ENCODE measurements at places on chromosomes 1 and 21. TPM values are rescaled to one million over a fixed set of nuclear protein-coding genes. Genes with fewer than 3 reads are reported as not detected.

CLCNKA gene
- not detected for total RNA-seq

SOAT1 gene
- total RNA-seq, result 28.5 TPM

NCAM2 gene
- total RNA-seq, result 0.07 TPM

GRCh38 chr21:41374177-41374712, 12.4 kb downstream of the MX2 start:
- DNase-seq, result no peak

DNA sequence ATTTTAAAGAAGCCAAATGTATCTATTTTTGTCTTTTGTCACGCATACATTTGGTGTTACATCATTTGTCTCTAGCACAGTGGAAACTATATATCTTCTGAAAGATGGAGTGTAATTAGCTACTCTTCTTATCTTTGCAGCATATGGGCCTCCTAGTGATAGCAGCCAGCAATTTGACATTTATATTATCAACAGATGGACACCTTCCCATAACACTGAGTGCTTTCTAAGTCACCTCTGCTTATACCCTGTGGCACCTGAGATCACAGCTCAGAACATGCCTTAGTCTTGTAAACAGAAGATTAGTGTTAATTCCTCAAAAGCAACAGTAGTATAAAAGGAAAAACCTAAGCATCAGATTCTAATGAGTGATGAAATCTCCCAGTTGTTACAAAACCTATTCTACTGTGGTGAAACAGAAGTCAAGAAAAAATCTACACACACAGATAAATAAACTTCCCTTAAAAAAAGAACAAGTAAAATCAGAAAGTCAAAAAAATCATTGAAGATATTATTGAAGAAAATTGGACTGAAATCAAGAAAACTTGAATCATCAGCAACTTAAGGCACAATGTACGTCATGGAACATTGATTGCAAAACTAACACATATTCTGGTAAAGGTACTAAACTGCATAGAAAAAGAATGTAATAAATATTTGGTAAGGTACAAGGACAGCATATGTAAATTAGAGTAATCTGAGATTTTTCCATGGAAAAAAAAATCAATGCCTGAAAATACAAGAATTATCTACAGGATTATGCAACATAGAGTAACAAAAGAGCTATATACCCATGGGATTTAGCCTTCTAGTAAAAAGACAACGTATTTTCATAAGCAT, 61.7 kb downstream of the KCNT2 start:
- no peak for DNase-seq

GRCh38 chr1:82614090-82614489, 813.4 kb downstream of the ADGRL2 start:
- DNase-seq, result no peak

- DNase-seq, result no peak
These were observed 1.5 kb downstream of the C1orf35 start for GRCh38 chr1:228101614-228101993.

DNA sequence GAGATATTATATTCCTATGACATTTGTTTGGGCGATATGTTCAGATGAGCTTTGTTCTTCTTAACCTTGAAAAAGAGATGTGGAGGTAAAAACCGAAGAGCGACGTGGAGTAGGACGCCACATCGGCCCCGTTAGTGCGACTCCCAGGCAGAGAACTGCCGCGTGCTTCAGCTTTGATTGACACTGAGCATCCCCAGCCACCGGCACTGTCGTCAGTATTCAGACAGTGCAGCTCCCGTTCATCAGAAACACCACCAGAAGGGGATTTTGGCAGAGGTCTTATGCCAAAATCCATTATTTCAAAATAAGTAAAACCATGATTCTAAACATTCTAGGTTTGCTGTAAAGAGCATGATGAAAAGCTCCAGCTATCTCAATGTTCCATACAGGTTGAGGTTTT, 66.5 kb downstream of the AGPAT3 start:
- no peak for DNase-seq

- peak; percentile 30 for DNase-seq
These were observed 636 bp downstream of the INTS3 start for GRCh38 chr1:153728305-153729066.

DNA sequence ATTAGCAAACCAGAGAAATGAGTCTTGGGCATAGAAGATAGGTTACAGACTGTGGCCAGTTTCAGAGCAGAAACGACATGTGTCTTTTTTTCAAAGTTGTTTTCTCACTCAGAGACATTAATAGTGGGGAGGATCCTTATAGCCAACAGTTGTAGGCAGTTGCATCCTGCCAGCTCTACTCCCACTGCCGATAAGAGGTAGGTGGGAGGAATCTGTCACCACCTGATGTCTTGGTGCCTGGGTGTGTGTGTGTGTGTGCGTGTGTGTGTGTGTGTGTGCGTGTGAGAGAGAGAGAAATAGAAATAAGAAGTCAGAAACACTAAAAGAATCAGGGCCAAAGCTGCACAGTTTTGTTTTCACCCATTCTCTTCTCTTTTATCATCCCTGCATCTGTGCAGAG, 219.5 kb downstream of the ZP4 start:
- no peak for DNase-seq

DNA sequence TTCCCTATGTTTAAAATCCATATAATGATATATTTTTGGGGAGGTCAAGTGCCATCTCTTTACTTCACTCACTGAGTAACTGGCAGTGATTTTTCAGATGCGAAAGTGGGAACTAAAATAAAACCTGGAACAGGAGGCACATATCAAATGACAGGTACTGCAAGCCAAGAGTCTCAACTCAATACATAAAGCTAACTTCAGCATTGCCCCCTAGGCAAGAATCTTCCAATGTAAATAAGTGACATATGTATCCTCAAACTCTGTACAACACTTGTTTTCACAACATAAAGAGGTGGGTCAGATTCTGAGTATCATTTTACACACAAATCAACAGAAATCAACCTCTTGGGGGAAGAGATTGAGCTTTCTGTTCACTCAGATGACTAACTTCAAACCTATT, 18.1 kb downstream of the DCAF8 start:
- no peak for DNase-seq

DNA sequence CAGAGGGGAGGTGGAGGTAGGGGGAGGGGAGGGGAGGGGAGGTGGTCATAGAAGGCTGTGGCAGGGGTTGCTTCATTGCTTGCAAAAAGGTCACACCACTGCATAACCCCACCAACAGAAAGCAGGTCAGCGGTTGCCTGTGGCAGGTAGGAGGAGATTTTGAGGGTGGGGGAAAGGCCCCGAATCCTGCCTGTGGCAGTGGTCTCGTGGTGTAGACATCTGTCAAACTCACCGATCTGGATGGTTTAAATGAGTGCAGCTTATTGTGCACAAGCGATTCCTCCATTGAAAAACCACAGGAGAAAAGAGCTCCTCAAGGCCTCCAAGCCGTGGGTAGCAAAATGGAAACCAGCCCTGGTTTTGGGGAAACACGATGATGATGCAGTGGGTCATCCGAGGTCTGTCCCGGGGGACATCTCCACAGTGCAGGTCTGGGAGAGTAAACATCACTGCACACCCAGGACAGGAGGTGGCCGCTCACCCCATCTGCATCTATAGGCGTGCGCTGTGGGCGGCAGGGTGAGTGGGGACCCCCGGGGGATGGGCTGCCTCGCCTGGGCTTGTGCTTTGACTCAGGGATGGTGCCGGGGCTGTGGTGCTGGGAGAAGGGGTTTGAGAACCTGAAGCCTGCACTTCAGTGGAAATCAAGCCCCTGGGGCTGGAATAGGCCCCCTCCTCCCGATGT, 112.3 kb downstream of the CRYAA start:
- DNase-seq, result no peak

GRCh38 chr1:48245106-48245505, 22.6 kb downstream of the SLC5A9 start:
- DNase-seq, result no peak

All from HT1080 (cell line).